Thyroid gland (tissue), 4 donors: ENCODE measurements at places on chromosomes 1 and 21. TPM values are rescaled to one million over a fixed set of nuclear protein-coding genes. Genes with fewer than 3 reads are reported as not detected.

Gene KIF26B
- 6.0 TPM for total RNA-seq

Gene IVL
- not detected for total RNA-seq

Gene LDLRAD2
- total RNA-seq, result not detected

Gene TRIM45
- total RNA-seq, result 7.3 TPM

Gene DISP1
- 11.5 TPM for total RNA-seq

Gene DIO1
- total RNA-seq, result 219 TPM
